Umbilical cord (tissue), 2 donors: ENCODE measurements at places on chromosomes 5 and 9.

DNA sequence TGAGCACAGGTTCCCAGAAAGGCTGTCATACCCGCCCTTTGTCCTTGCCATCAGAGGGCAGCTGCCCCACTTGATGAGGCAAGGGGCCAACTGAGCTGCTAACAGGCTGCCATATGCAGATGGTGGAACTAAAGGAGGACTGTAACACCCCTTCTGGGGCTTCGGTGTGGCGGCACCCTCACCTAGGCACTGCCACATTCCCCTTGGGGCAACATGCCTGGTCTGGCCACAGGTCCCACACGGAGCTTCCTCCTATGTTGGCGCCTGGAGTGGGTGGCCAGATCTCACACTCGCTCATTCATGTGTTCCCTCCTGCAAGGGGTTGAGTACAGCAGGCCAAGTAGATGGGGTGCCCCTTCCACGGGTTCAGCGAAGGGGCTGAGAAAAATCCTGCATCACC lies 777.4 kb upstream of the CHD1 start:
- no peak for DNase-seq

- DNase-seq = peak; percentile 43
These were observed at the start of gene F2R for GRCh38 chr5:76715736-76716455. Gene F2R (plus strand): TSS chr5:76716126. CDS start chr5:76716308, 182 bp downstream.

DNA sequence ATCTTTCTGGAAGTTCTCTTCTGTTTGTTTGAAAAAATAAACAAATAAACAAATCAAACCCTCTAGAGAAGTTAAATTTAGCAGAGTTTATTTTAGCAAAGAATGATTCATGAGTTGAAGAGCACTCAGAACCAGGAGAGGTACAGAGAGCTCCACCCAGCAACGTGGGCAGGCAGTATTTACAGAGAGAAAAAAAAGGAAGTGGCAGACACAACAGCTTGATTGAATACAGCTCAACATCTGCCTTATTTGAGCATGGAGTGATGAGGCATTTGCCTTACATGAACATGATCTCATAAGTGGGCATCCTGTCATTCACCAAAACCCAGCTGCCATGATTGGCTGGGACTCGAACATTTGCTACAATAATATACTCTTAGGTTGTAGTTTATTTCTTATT lies 381.6 kb upstream of the ADAMTS16 start:
- DNase-seq = no peak

- no peak for DNase-seq
These were observed 659.3 kb downstream of the ACTL7B start for GRCh38 chr9:108196332-108197007.

GRCh38 chr5:43415935-43416802 lies 4.0 kb upstream of the CCL28 start:
- DNase-seq = no peak

DNA sequence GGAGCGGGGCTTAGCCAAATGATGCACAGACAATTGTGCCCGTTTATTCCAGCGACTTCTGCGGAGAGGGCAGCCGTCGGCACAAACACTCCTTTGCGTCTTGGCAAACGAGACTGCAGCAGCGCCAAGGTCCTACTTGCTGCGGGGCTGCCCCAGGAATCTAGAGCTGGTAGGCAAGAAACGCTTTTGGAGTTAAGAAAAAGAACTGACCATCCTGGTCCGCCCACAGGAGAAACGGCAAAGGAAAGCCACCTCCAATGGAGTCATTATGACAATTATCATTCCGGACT lies 2.3 kb downstream of the RXFP3 start:
- no peak for DNase-seq

DNA sequence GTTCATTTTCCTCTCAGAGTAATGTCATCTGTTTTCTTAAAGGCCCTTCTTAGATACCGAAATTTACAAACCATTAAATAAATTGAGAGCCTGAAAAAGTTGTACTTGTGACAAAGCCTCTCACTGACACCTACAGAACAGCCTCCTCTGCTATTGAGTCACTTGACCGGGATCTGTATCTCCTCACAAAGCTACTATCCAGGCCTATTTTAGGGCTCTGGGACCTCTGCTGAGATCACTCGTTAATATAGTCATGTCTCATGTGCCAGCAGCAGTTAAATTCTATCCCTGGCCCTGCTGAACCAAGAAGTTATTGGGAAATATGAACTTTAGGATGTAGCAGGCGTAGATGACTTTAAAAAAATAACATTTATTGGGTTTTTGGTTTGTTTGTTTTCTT lies 31.1 kb downstream of the FBXO38 start:
- DNase-seq = no peak

DNA sequence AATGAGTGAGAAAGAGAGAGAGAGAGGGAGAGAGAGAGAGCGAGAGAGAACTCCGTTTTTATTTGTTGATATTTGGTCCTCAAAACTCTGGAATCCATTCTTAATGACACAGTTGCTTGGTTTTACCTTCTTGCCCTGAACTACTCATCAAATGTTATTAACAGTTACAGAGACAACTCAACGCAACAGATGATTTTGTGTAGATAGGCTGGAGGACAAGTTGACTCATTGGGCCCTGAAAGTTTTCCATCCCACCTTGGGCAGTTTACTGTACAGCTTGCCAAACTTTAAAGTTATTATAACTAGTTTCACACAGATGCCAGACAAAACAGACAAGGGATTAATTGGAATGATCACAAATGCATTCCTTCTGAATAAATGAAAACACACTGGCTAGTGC lies 339.9 kb downstream of the ARL15 start:
- no peak for DNase-seq

GRCh38 chr5:56506211-56506965 lies 273.3 kb upstream of the ANKRD55 start:
- DNase-seq = no peak

- DNase-seq = no peak
These were observed 587.0 kb upstream of the COX7C start for GRCh38 chr5:86030753-86031152.

- no peak for DNase-seq
These were observed 6.3 kb upstream of the GZMA start for GRCh38 chr5:55096182-55096581.

DNA sequence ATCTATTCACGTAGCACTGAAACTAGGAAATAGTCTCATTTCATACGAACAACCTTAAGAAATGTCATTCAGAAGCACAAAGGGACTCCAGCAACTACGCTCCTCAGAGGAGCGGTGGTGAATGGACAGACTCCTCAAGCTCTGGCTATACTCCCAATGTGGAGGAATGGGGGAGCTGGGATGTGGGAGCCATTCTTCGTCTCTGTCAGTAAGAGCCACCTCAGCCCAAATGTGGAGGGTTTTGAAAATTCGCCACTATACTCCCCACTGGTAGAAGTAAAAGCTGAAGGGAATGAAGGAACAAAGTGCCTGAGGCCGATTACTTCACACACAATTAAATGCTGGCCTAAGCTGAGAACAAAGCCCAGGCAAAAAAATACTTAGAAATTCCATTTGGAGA lies 96.3 kb downstream of the ADAMTS12 start:
- no peak for DNase-seq

DNA sequence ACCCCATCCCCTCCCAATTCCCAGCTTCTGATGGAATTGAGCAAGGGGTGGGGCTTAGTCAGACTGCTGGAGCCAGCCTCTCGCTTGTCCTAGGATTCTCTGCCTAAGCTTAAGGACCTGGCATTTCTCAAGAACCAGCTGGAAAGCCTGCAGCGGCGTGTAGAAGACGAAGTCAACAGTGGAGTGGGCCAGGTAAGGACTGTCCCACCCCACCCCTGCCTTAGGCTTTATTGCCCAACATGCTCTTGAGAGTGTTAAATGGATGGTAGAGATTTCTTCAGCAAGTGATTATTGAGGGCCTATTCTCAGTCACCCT lies 1.1 kb downstream of the SLC35A4 start:
- DNase-seq = peak; percentile 44

GRCh38 chr5:151224372-151224771 lies 480 bp upstream of the CCDC69 start:
- no peak for DNase-seq

GRCh38 chr5:66118304-66118703 lies 25.8 kb upstream of the SREK1 start:
- no peak for DNase-seq

- DNase-seq = no peak
These were observed 7.2 kb downstream of the NDUFS6 start for GRCh38 chr5:1808439-1808838.

- no peak for DNase-seq
These were observed 104.2 kb downstream of the RAPGEF6 start for GRCh38 chr5:131530706-131531331.

DNA sequence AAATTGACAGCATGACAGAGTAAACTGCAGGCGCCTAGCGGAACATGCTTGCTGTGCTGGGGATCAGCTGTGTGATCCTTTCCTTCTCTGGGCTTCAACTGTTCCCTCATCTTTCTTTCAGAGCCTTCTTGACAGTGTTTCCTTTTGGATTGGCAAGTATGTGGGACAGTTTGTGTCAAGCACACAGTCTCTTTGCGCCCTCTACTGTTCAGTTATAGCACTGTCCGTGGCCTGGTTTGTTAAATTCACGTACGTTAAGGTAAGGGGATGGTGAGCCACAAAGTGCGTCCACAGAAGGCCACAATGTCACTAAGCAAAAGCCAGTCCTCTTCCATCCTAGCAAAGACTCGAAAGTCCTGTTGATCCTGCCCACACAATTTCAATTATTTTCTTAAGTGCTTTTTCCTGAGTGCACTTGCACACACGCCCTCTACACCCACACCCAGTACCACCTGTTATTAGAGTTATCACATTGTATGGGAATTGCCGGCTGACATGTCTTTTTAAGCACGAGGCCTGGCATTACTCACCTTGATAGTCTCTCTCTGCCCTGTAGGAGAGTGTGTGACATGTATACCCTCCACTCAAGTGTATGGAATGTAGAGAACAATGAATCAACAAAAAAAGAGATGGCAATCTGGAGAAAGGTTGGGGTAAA lies 22.5 kb upstream of the PTPN3 start:
- peak; percentile 83 for DNase-seq

DNA sequence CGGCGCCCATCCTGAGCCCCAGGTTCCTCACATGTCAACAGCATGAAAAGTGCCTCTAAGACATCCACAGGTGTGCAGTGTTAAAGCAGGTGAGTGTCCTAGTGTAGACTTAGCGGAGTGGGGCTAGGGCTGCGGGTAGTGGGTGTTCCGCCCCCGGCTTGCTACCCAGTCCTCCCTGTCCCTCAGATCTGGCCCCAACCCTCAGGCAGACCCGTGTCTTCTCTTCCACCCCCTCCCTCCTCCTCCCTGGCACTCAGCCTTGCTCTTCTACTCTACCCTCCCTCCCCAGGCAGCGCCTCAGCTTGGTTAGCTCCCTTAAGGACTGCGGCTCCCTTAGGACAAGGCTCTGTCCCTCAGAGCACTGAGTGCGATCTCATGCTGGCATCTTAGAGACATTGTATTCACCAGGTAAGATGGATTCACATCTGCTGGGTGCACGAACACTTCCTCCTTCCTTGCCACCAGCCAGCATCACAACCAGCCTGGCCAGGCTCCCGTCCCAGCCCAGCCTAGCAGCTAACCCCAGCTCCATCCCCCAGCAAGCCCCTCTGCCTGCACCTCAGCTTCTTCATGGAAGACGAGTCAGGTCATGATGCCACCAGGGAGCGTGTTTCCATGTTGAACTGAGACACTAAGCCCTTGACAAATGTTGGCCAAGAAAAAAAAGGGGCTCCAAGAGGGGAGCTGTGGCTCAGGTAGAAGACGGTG lies 46.8 kb downstream of the NSUN2 start:
- no peak for DNase-seq

- no peak for DNase-seq
These were observed 207.0 kb downstream of the DMAC1 start for GRCh38 chr9:7592321-7593316.

DNA sequence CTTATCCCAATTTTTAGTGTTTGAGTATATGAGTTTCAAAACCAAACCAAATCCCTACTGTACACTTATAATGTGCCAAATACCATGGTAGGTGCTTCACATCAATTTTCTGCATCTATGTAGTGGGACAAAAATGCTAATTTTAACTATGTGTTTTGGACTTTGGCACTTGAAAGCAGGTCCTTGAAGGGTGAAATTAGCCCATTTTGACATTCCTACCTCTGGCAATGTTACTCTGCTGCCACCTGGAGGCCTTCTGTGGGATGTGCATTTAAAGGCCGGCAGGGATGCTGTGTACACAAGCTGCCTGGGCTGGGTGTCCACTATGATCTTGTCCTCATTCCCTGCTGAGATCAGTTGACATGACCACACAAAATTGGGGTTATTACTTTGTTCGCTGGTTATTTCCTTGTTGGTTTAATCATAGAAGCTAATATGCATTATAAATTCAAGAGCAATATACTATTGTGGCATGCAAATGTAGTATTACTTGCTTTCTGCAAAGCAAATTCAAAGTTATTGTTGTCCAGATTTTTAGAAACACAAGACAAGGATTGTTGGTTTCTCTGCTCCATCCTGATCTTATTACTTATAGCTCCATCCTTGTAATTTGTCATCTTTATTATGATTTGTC lies 166.8 kb downstream of the ARHGEF28 start:
- DNase-seq = peak; percentile 76

- DNase-seq = no peak
These were observed 8.9 kb downstream of the ZBTB34 start for GRCh38 chr9:126869368-126869767.
